ENCODE measurements at places on chromosomes 7 and 10. TPM values are rescaled to one million over a fixed set of nuclear protein-coding genes. Genes with fewer than 3 reads are reported as not detected.
A peak's percentile ranks its signal among the peaks of the same experiment; 100 is the strongest.

The ELN gene
- total RNA-seq = not detected

The UPK3B gene
- total RNA-seq = 1.0 TPM

The H2BK1 gene
- not detected for total RNA-seq

The ZDHHC16 gene
- 48.0 TPM for total RNA-seq

DNA sequence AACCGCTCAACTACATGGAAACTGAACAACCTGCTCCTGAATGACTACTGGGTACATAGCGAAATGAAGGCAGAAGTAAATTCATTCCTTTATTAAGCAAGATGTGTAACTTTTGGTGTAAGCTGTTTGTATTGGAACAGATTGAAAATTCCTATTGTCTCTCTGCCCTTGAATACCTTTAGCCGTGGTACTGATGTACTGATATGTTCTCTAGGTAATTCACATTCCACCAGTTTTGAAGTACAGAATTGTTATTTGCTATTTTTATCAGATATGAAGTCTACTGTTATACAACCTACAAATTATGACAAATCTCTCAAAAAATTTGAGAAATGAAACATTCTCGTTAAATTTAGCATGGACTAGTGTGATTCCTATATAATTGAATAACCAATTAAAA lies 17.7 kb downstream of the ZMYND11 start:
- H3K4me1 ChIP-seq = no peaks in the 10 kb centered on the region
- H3K36me3 ChIP-seq = no peaks in the 10 kb centered on the region
- no peaks in the 10 kb centered on the region for H3K27me3 ChIP-seq
- H3K27ac ChIP-seq = no peak overlapping the region
- DNase-seq = no peak
- no peak overlapping the region for H3K4me3 ChIP-seq

The ITGB8 gene
- total RNA-seq = 25.0 TPM

GRCh38 chr7:128031901-128032604 lies 816 bp upstream of the LRRC4 start:
- H3K4me3 ChIP-seq = no peak overlapping the region
- H3K4me1 ChIP-seq = peaks cover 6% of the 10 kb centered on the region
- H3K27me3 ChIP-seq = no peaks in the 10 kb centered on the region
- DNase-seq = no peak
- H3K36me3 ChIP-seq = peaks cover 25% of the 10 kb centered on the region

DNA sequence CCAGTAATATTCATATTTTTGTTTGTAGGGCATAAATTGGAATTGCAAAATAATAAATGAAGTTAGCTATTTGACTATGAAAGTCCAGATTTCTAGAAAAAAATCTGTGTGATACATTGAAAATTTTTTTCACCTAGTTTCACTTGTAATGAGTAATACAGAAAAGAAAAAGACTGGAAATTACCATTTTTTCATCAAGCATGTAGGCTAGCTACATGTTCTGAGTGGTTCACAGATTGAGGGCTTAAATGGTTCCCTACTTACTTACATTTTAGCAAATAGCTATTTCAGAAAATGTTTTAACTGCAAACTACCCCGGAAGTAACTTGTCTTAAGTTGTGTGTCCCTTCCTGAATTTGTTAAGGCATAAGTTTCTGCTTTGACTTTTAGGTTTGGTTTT lies 396.0 kb downstream of the PHF14 start:
- DNase-seq = no peak
- H3K27me3 ChIP-seq = peaks cover 45% of the 10 kb centered on the region
- H3K36me3 ChIP-seq = no peaks in the 10 kb centered on the region
- H3K4me3 ChIP-seq = no peak overlapping the region

GRCh38 chr7:95545673-95546072 lies 50.6 kb downstream of the PDK4 start:
- peak overlapping the region; percentile 59 for H3K4me3 ChIP-seq
- H3K4me1 ChIP-seq = peaks cover 39% of the 10 kb centered on the region
- peak; percentile 24 for DNase-seq

DNA sequence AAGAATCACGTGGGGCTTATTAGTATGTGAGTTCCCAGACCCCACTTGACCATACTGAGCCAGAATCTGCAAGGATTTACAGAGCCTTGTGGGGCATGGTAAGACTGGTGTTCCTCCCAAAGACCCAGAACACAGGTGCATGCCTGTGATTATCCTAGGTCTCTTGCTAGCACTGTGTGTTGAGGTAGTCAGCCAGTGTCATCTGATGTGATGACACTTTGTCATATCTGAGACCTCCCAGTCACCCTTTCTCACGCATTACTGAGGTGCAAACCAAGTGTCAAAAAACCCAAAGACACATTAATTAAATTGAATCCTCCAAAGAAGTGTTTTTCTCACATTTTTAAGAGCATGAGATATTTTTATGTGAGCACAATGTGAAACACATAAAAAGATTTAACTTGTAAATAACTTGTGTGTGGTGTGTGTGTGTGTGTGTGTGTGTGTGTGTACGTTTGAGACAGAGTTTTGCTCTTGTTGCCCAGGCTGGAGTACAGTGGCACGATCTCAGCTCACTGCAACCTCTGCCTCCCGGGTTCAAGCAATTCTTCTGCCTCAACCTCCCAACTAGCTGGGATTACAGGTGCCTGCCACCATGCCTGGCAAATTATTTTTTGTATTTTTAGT lies 162.0 kb upstream of the PRPS1L1 start:
- no peaks in the 10 kb centered on the region for H3K36me3 ChIP-seq
- H3K4me1 ChIP-seq = no peaks in the 10 kb centered on the region
- H3K4me3 ChIP-seq = no peak overlapping the region
- no peak overlapping the region for H3K27ac ChIP-seq

DNA sequence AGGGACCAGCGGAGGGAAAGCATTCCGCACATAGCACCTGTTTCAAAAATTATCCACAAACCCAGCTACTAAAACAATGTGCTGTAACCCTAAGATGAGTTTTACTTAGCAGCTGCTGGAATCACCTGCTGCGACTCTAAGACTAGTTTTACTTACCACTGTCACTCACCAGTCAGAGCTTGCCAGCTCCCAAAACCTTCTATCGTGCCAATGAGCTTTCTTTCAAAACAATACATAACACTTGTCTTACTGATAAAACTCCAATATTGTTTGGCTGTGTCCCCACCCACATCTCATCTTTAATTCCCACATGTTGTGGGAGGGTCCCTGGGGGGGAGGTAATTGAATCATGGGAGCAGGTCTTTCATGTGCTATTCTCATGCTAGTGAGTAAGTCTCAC lies 18.4 kb downstream of the ST8SIA6 start:
- H3K4me3 ChIP-seq = no peak overlapping the region
- H3K27ac ChIP-seq = no peak overlapping the region
- H3K27me3 ChIP-seq = no peaks in the 10 kb centered on the region
- peaks cover 6% of the 10 kb centered on the region for H3K36me3 ChIP-seq
- DNase-seq = no peak

The OGDHL gene
- 0.22 TPM for total RNA-seq

The MMP21 gene
- total RNA-seq = not detected

GRCh38 chr10:12372846-12373245 lies 23.5 kb downstream of the CAMK1D start:
- H3K4me1 ChIP-seq = no peaks in the 10 kb centered on the region
- H3K27ac ChIP-seq = no peak overlapping the region
- no peak overlapping the region for H3K4me3 ChIP-seq
- H3K36me3 ChIP-seq = no peaks in the 10 kb centered on the region
- no peaks in the 10 kb centered on the region for H3K27me3 ChIP-seq
- DNase-seq = no peak

- no peak for DNase-seq
- peak overlapping the region; percentile 53 for H3K27ac ChIP-seq
- H3K4me1 ChIP-seq = peaks cover 25% of the 10 kb centered on the region
- H3K36me3 ChIP-seq = no peaks in the 10 kb centered on the region
- H3K4me3 ChIP-seq = no peak overlapping the region
Measured at GRCh38 chr10:93751124-93751523, 6.6 kb upstream of the LGI1 start.

DNA sequence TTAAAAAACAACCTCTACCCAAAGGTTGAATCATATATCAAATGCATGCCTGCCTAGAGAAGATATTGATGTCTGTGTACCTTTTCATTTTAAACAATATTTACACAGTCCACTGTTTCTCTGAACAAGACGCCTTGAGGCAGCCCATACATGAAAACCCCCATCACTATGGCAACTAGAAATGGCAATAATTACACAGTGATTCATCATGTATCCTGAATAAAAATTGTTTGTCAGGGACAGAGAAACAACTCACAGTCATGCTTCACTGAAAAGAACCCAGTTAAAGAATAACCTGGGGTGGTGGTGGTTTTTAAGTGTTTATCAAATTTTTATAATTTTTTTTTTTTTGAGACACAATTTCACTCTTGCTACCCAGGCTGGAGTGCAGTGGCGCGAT lies 19.7 kb downstream of the DNAJC12 start:
- H3K27ac ChIP-seq = no peak overlapping the region
- H3K36me3 ChIP-seq = peaks cover 6% of the 10 kb centered on the region
- H3K4me1 ChIP-seq = peaks cover 11% of the 10 kb centered on the region
- no peaks in the 10 kb centered on the region for H3K27me3 ChIP-seq
- H3K4me3 ChIP-seq = no peak overlapping the region

DNA sequence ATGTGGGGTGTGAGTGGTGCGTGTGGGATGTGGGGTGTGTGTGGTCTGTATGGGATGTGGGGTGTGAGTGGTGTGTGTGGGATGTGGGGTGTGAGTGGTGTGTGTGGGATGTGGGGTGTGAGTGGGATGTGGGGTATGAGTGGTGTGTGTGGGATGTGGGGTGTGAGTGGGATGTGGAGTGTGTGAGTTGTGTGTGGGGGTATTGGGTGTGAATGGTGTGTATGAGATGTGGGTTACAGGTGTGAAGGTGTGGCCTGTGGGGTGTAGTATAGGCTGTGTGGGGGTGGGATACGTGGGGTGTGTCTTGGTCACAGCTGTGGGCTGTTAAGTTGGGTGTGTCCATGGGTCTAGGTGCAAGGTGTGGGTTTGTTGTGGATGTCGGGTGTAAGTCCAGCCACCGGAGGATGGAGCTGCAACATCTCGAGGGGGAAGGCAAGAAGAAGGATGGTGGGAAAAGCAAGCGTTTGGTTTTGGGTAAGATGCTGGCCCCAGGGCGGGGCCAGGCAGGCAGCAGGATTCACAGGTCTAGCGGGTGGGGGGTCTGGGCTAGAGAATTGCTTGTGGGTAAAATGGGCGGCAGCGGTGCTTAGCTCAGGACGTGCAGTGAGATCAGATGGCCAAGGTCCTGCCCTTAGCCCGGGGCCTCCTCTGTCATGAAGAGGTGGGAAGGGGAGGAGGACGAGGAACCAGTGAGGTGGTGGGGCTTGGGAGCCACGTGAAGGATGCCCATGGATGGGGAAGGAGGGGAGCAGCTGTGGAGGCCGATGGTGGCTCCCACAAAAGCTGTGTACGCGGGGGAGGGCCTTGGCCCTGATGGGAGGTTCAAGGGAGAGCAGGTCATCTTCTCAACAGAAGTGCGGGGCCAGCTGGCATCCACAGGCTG lies 60.1 kb downstream of the CFAP46 start:
- DNase-seq = no peak
- H3K4me1 ChIP-seq = no peaks in the 10 kb centered on the region
- no peak overlapping the region for H3K4me3 ChIP-seq
- H3K36me3 ChIP-seq = no peaks in the 10 kb centered on the region
- H3K27ac ChIP-seq = no peak overlapping the region

The HABP2 gene
- not detected for total RNA-seq

DNA sequence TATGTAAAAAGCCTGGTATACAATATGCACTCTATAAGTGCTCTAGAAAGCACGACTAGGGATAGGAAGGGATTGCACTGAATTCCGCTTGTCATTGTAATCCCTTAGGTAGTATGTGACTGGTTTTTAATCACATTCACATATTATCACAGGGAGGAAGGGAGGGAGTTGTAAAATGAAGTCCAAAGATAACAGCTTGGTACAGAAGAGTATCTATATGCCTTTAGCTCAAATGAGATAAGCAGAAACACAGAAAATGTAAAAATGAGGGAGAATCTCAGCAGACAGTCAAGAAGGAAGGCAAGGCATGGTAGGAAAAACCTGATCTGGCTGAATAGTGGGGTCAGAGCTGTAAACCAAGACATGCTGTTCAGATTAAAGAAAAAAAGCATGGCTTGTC lies 63.4 kb downstream of the ABI1 start:
- no peak overlapping the region for H3K4me3 ChIP-seq
- H3K27me3 ChIP-seq = no peaks in the 10 kb centered on the region
- no peak for DNase-seq
- no peak overlapping the region for H3K27ac ChIP-seq
- H3K36me3 ChIP-seq = no peaks in the 10 kb centered on the region

The HYAL4 gene
- not detected for total RNA-seq

The PPP3CB gene
- 37.4 TPM for total RNA-seq

DNA sequence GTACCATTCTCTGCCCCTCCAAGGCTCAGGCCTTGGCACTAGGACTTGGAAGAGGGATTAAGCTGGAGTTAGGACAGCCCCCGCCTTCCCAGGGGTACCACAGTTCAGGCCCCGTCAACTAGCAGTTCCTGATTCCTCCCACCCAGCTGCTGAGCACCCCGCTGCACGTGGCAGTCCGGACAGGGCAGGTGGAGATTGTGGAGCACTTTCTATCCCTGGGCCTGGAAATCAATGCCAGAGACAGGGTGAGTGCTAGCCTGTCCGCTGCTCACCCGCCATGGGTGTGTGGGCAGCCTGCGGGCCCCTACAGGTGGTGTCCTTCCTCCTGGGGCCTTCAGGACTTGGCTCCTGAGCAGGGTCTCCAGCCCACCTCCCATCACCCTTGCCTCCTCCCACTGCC lies 2.0 kb upstream of the HOGA1 start:
- H3K4me3 ChIP-seq = no peak overlapping the region
- peaks cover 22% of the 10 kb centered on the region for H3K4me1 ChIP-seq
- H3K27me3 ChIP-seq = no peaks in the 10 kb centered on the region
- DNase-seq = no peak

DNA sequence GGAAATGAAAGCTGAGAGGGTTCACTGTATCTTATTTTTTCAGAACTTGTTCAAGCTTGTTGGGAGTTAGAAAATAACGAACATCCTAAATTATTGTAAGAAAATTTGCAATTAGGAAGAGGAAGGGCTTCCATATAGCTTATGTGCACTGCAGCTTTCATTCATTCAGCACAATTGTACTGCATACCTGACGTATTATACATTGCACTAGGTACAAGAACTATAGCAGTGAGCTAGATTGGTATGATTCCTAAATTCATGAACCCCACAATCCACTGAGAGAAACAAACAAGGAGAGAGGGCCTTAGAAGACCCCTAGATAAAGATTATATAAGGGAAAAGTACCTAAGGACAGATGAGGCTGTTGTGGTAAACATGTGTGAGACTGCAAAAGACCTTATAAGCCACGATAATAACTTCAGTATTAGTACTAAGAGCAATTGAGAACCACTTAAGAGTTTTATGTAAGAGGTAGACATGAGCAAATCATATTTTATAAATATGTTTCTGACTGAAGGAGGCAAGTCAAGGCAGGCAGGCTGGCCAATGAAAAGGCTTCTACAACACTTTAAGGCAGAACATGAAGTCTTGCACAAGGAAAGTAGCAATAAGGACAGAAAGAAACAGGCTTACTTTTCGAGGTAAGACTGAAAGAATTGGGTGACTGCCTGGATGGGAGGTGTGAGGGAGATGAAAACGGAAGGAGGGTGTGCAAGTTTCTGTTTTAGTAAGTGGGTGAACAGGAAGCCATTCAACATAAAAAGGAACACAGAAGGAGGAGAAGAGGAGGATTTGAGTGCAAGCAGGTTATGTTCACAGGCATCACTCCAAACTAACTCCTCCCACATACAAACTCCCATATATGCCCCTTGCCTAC lies 77.9 kb upstream of the LRRN3 start:
- H3K27me3 ChIP-seq = no peaks in the 10 kb centered on the region
- DNase-seq = peak; percentile 78
- peak overlapping the region; percentile 24 for H3K4me3 ChIP-seq
- peak overlapping the region; percentile 68 for H3K27ac ChIP-seq
- H3K36me3 ChIP-seq = no peaks in the 10 kb centered on the region

The TAX1BP1 gene
- 95.9 TPM for total RNA-seq

Measured in MCF 10A (cell line).